Renal cortex interstitium (tissue), 15 donors: ENCODE measurements at places on chromosomes 6 and 20.

DNA sequence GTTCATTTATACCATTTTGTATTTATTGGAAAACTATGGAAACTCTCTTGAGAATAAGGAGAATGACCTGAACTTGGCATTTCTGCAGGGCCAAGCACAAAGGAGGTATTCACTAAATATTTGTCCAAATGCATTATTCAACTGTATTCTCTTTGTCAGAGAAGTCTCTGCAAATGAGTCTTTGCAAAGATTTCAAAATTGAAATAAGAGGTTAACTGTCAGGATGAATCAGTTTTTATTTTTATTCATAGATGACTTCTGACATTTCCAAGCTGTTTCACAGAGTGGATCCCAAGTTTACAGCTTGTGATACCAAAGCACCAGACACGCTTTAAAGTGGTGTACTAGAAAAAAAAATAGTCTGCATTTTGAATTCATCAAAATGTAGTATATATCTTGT, 131.6 kb downstream of the UTRN start:
- DNase-seq, result no peak

- DNase-seq, result no peak
These were observed 86.0 kb downstream of the SLC16A10 start for GRCh38 chr6:111173341-111173740.

DNA sequence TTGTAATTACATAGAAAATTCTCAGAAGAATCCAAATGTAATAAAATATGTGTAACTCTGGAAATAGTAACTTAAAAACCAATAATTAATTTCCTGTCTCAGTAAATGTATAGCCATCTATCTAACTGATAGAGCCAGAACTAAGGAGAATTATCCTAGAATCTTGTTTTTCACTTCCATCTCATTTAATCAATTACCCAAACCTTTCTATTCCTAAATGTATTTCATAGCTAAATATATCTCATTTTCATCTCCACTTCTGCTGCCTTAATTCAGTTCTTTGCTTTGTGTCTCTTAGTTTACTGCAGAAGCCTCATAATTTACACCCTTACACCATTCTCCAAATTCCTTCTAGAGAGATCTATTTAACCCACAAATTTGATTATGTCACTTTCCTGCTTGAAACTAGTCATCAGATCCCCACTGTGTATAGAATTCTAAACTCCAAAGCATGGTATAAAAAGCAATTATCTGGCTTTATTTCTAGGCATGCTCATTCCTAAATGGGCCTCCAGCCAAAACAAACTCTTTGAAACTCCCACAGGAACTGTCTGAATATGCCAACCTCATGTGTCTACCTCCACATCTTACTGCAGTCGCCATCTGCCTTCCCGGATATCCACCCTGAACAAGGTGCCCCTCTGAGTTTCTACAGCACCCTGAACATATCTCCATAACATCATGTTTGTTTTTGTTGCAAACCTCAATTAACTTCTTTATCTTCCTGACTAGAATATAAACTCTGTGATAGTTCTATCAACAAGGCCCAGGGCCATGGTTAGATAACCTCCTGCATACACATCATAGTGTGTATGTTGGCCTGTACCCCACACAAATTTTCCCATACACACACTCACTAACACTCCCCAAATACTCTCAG, 70.5 kb upstream of the ADTRP start:
- DNase-seq, result no peak

- no peak for DNase-seq
These were observed 15.7 kb downstream of the BMP7 start for GRCh38 chr20:57250607-57251343.

DNA sequence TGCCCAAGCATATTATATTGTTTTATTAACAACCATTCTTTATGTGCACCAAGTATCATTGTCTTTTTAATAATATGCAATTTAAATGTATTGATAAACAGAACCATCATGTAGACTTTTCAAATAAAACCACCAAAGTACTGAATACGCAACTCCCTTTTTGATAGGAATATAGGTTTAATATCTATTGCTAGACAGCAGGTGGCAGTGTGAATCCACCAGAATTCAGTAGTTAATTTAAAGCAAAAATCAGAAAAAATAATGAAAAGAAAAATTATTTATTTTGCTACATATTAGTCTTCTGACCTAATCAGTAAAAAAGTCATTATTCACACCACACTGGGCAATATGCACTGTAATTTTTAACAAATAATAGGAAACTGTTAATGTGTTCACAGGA, 143.7 kb downstream of the KLHL32 start:
- DNase-seq, result no peak

GRCh38 chr6:39416026-39416425, 93.5 kb upstream of the KCNK16 start:
- no peak for DNase-seq

- no peak for DNase-seq
These were observed 345.6 kb downstream of the CDC5L start for GRCh38 chr6:44733126-44733525.

DNA sequence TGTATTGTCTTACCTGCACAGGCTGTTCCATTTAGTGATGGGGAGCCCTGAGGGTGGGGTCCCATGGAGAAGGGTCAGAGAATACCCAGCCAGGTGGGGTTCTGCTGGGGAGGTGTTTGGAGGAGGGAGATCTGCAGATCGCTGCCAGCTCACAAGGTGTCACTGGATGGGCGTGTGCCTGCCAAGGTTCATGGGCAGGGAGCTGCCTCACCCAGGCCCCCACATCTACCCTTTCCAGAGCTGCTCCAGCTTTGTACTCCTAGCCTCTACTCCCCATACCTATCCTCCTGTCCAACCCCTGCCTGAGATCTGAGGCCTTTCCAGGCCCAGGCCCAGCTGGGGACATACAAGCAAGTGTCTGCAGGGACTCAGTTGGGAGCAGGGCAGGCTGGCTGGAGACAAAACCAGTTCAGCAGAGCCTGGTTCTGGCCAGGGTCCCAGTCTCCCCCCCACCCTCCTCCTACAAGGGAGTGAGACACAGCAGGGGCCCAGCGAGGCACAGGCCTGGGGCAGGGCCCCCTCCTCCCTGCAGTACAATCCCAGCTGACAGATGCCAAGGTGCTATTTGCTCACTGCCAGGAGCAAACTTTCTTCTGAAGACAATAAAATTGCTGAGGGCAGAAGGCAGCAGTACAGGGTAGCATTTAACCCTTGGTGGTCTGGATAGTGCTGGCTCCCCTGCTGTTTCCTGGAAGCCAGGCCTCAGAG, 19.7 kb downstream of the SPDEF start:
- no peak for DNase-seq

DNA sequence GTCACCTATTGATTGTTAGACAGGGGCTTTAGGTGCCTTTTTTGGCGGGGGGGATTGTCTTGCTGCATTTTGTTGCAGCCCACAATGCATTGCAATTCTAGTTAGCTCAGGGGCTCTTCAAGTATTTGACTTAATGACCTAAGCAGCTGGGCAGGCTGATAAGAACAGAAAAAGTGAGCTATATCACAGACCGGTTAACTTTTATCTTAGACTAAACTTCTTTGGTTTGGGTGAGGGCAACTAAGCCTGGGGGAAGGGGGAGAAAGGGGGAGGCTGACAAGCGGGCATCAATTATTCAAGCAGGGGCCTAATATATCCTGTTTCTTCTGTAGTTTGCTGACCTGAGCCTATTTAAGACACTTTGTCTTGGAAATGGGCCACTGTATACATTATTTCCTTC, 66.0 kb upstream of the GPR6 start:
- DNase-seq, result no peak

- no peak for DNase-seq
These were observed at the start of gene SPO11 for GRCh38 chr20:57329608-57330221. Gene SPO11, plus strand, starts transcription at chr20:57329803. Its CDS starts 65 bp downstream, at chr20:57329868.

- DNase-seq, result no peak
These were observed 3.9 kb upstream of the CST9 start for GRCh38 chr20:23609486-23610109.

DNA sequence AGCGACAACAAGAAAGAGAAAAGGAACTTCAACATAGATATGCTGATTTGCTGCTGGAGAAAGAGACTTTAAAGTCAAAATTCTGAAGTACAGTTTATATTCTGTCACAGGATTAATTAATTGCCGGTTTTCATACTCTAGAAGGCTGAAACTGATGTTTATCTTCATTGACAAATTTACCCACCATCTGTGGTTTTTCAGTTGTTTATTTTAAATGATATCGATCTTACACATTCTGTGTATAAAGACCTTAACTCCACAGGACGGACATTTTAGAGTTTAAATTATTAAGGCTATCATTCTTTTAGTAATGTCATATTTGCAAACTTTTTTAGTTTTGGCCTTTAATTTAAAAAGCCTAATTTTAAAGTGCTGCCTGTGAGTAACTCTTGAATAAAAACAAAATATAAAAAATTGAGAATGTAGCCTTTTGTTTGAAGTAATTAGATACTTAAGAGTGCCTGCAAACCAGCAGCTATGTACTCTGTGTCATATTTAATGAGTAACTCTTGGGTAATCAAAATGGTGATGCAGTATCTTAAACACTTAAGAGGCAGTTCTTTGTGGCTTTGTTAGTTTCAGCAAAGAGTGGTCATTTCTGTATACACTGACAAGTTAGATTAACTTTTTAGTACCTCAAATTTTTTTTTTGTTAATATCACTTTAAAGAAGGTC, 59.3 kb downstream of the CDC5L start:
- no peak for DNase-seq

GRCh38 chr6:108523697-108524096, 37.0 kb upstream of the FOXO3 start:
- no peak for DNase-seq

GRCh38 chr20:41408156-41408794, 41.7 kb upstream of the EMILIN3 start:
- DNase-seq, result no peak

DNA sequence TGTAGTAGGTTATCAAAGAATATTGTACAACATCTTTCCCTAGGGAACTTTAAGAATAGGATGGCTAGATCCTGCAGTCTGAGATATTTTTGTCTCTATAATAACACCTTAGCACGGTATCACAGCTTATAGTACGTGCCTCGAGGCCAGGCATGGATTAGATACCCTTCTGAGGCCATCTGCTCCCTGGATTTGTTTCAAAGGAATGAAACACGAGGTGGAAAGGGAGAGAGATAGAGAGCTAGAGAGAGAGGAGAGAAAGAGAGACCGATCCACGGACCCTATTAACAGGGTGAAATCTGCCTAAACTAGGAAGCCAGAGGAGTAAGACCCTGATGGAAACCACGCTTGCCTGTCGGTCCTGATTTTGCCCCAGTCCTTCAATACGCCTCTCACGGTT, 92.5 kb downstream of the CD83 start:
- no peak for DNase-seq

- DNase-seq, result no peak
These were observed 73.1 kb downstream of the ANKRD60 start for GRCh38 chr20:58155148-58155925.

DNA sequence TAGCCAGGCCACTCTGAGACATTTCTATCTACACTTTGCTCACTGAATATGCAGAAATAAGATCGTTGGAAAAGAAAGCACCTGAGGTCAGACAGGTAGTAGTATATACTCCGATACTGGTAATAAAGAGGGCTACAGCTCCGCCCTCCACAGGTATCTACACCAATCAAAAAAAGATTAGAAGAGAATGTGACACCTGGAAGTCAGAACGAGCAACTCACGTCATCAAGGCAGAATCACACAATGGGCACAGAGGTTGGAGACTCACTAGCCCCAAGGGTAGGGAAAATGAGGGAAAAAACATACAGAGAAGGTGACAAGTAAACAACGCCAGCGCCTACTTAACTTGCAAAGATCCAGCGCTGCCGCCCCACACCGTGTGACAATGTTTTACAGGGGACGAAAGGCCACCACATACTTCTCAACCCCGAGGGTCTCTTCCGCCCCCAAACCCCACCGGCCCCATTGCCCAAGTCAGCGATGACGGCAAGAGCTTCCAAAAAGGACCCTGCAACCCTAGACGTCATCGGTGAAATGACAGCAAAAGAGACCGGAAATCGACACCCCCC, 653 bp downstream of the LMBRD1 start:
- peak; percentile 68 for DNase-seq

GRCh38 chr6:140036196-140036595, 661.7 kb upstream of the CITED2 start:
- DNase-seq, result no peak

- no peak for DNase-seq
These were observed 94.4 kb upstream of the IMPG1 start for GRCh38 chr6:76166874-76167273.

DNA sequence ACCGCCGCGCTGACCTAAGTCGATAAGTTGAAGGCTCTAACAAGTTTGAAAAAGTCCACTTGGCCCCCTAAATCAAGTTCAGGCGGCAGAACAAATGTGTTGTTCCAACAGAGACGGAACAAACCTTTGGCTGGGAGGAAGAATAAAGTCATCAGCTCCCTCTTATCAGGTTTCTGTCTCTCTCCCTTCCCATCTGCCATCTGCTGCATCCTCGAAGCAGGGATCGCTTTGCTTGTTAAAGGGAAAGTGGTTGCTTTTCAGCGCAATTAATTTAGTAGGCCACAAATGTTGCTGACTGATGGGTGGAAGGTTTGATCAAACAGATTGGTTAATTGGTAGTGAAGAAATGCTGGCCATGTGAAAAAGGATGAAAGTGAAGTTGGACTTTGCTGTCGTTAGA, 64.3 kb downstream of the CDH4 start:
- no peak for DNase-seq

- no peak for DNase-seq
These were observed 8.1 kb downstream of the NEDD9 start for GRCh38 chr6:11224252-11224965.

DNA sequence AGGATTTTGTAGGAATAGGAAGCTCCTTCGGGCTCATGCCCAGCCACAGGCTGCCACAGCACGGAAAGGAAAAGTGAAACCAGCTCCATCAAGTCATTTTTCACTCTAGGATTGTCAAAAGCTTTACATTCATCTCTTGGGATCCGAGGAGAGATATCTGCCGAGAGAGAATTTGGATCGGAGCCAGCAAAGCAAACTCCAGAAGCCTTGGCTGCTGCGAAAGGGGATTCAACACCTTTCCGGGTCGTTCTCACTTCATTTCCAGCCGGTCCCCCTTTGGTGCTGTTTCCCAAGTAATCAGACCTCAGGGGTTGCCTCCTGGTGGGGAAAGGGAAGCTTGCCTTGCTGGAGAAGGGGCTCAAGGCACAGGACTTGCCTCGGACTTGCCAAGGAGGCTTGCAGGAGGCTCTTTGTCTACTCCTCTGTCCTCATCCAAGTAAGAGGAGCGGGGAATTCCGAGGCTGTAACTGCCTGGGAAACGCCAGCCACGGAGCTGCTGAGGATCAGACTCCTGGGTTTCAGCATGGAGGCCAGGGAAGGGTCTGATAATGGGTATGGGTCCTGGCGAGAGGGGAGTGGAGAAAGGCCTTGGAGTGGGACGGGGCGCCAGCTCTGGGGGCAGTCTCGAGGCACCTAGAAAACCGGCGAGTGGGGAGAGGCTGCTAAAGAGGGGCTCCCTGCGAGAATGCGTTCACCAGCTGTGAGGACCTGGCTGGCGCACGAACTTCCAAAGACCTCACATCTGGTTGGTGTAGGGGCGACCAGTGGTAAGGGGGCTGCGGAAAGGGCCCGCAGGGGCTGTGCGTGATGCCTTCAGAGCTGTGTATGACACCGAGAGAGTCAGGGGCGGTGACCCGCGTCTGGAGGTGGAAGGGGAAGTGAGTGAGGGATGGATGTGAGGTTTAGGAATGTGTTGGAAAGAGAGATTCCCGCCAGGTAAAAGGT, 702 bp downstream of the ETV7 start:
- peak; percentile 21 for DNase-seq
